ENCODE measurements at places on chromosomes 3 and 15.
A peak's percentile ranks its signal among the peaks of the same experiment; 100 is the strongest.

GRCh38 chr3:128354788-128355542 is 111.7 kb downstream of the DNAJB8 start:
- no peak for DNase-seq

DNA sequence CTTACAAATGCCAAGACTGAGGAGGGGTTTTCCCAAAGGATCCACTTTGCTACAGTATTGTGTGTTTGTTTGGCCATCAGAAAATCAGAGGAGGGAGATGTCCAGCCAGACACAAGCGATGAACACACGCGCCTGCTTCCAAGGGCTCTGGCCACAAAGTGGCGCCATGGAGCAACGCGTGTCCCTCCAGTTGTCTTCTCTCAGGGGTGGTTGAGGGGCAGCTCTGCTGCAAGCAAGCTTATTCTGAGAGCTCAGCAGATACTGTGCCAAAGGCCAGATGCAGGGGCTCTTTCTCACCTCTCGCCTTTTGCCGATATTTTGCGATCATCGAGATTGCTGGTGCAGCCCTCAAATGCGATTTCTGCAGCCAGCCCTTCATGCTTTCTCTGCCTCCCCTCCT is 88.9 kb upstream of the OSBPL11 start:
- no peak for DNase-seq

DNA sequence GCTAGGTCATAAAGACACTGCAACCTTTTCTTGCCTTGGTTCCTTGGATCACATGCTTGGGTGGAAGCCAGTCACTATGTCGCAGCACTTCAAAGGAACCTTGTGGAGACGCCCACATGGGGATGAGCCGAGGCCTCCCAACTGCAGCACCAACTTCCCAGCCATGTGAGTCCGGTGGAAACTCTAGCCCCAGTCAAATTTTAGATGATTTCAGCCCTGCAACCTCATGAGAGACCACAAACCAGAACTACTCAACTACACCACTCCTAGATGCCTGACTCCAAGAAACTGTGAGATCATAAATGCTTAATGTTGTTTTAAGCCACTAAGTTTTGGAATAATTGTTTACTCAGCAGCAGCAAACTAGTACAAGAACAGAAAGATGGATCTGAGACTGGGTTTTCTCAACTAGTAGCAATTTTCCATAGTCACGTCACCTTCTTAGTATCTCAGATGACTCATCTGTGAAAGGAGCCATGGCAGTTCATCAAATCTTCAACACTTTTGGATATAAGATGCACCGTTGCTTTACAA is 86.5 kb downstream of the MB21D2 start:
- DNase-seq: no peak

DNA sequence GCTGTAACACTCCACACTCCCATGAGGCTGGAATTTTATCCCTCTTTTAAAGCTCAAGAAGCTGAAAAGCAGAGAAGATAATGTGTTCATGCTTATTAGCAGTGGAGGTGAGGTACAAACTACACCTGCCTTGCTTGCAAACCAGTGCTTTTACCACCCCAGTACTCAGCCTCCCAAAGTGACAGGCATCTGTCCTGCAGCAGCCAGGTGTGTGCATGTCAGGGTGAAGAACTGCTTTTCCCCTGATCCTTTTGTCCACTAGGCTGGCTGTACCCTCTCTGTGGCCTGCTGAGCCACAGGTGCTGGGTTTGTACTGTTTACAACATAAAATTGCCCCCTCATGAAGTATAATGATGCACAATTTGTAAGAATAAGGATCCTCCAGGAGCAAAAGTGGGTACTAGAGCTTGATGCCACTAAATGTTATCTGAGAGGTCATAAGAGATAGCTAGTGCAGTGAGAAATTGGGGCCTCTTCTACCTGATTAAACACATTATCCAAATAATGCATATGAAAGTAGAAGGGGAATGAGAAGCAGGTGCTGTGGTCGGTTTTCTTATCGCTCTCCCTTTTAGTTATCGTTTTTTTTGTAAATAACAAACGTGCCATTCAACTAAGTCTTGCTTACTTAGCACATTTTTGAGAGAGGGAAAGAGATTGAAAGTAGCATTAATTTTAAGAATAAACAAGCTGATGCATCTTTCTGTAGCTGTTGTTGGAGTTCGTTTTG is 39.2 kb upstream of the GADL1 start:
- DNase-seq: no peak

GRCh38 chr15:66089509-66089908 is 164.0 kb downstream of the MEGF11 start:
- no peak for DNase-seq

DNA sequence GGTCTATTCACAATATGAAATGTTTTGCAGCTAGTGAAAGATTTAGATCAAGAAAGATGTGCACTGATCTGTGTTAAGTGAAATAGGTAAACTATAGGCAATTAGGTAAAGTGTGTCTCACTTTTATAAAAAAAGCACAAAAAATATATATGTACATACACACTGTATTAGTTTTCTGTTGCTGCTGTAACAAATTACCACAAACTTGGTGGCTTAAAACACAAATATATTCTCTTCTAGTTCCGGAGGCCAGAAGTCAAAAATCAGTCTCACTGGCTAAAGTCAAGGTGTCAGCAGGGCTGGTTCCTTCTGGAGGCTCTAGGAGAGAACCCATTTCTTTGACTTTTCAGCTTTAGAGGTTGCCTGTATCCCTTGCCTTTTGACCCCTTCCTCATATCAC is 11.1 kb downstream of the FAH start:
- no peak for DNase-seq

GRCh38 chr15:91047545-91048199 is 25.3 kb upstream of the VPS33B start:
- no peak for DNase-seq

GRCh38 chr3:51796854-51797253 is 17.8 kb upstream of the IQCF6 start:
- peak; percentile 16 for DNase-seq

DNA sequence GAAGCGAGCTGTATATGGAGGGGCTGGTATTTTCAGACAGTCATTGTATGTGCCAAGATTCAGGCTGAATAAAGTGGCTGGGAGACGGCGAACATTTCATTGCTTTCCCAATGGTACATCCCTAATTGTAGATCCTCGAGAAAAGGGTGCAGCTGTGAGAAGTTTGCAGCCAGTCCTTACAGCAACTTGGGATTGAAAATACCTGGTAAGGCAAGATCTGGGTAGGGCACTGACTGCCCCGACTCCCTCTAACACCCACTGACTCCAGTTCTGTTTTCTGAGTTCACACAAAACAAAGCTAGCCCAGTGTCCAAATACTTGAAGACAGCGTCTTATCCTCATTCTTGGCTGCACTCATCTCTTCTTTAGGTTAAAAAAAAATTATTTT is 63.7 kb downstream of the EDEM1 start:
- DNase-seq: no peak

DNA sequence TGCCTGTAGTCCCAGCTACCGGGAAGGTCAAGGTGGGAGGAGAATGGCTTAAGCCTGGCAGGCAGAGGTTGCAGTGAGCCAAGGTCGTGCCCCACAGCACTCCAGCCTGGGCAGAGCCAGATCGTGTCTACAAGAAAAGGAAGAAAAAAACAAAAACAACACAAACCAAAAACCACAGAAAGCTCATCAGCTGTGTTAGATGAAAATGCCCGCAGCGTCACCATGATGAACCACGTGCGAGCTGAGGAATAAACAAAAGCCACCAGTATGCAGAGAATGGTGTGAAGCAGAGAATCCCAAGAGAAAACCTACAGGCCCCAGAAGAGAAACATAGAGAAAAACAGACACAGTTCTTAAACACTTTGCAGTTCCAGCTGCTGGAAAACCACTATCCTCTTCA is 19.7 kb upstream of the TM4SF19 start:
- peak; percentile 12 for DNase-seq

DNA sequence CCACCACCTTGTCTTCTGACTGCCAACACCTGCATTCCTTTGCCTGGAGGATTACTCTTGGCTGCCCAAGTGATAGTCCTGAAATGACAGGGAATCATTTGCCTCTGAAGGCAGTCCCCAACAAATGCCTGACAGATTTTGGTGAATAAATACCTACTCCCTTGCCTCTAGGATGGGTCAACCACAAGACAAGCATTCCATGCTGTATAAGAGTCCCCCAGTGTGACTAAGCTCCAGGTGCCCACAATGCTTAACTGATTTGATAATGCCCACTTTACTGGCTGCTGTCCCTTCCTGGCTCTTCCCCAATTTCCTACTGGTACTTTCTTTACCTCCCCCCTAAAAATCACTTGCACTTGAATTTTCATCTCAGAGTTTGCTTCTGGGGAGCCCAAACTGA is 14.8 kb downstream of the THRB start:
- no peak for DNase-seq

GRCh38 chr3:16248556-16248955 is 16.2 kb downstream of the DPH3 start:
- no peak for DNase-seq

Data from activated CD4-positive, alpha-beta T cell treated with anti-CD3 and anti-CD28 coated beads, Interleukin-2, amount 10 ng/mL, durations not matched to agents 7 days and 5 days (primary cell).